Smooth muscle cell of trachea (primary cell): ENCODE measurements at places on chromosomes 5 and 9. TPM values are rescaled to one million over a fixed set of nuclear protein-coding genes. Genes with fewer than 3 reads are reported as not detected.

The DMGDH gene
- total RNA-seq, result 2.5 and 5.1 TPM in 2 replicates

The PHF24 gene
- total RNA-seq, result under 0.01 TPM in 1 of 2 replicates, not detected in the other

The MAMDC2 gene
- total RNA-seq, result 3.2 and 3.8 TPM in 2 replicates

The C9orf50 gene
- 0.17 and 0.44 TPM in 2 replicates for total RNA-seq
